Activated CD8-positive, alpha-beta T cell treated with anti-CD3 and anti-CD28 coated beads, Interleukin-2, amount 10 ng/mL, durations not matched to agents 7 days and 5 days (primary cell): ENCODE measurements at places on chromosomes 13 and 19. TPM values are rescaled to one million over a fixed set of nuclear protein-coding genes. Genes with fewer than 3 reads are reported as not detected.

DNA sequence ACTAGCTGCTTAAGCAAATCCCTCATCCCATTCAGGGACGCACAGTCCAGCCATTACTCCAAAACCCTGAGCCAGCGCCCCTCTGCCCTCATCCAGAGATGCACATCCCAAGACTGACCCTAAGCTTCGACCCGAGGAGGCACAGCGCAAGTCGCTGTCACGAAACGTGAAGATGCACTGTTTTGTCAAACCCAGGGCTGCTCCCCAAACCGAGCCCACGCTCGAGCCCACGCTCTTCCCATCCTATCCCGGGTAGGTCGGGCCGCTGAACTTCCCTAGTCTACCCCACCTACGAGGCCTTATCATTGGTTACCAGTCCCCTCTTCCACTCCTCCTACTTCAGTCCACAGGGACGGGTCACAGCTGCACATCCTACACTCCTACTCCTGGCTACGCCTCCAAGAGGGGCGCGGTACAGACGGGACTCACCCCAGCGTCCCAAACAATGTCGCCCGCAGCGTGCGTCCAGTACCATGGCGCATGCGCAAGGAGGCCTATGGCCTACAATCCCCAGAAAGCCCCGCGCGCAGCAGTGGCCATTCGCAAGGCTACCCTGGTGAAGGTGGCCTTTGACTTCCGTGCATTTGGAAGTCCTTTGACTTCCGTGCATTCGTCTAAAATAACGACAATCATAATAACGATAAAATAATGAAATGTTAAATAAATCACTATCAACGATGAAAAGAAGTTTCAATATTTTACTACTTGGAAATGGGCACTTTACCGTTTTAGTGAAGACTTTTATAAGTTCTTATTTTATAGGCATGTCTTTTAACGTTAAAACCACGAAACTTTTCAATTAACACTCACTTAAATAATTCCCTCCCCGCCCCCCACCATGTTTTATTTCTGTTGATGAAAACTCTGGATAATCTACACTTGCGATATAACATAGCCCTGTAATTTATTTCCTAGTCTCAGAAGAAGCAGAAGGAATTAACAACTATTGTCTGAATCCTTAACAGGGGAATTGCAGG lies at the start of gene ZNF285:
Gene ZNF285, minus strand, starts transcription at position 470 of the 977 bp plus-strand sequence. CDS start 4,395 bp downstream, outside the sequence.
- peak within 1 kb of the TSS; percentile 81 for H3K4me3 ChIP-seq
- H3K27ac ChIP-seq, result peak within 1 kb of the TSS; percentile 58
- peaks cover 12% of the 10 kb centered on the region for H3K4me1 ChIP-seq
- DNase-seq, result peak; percentile 91

DNA sequence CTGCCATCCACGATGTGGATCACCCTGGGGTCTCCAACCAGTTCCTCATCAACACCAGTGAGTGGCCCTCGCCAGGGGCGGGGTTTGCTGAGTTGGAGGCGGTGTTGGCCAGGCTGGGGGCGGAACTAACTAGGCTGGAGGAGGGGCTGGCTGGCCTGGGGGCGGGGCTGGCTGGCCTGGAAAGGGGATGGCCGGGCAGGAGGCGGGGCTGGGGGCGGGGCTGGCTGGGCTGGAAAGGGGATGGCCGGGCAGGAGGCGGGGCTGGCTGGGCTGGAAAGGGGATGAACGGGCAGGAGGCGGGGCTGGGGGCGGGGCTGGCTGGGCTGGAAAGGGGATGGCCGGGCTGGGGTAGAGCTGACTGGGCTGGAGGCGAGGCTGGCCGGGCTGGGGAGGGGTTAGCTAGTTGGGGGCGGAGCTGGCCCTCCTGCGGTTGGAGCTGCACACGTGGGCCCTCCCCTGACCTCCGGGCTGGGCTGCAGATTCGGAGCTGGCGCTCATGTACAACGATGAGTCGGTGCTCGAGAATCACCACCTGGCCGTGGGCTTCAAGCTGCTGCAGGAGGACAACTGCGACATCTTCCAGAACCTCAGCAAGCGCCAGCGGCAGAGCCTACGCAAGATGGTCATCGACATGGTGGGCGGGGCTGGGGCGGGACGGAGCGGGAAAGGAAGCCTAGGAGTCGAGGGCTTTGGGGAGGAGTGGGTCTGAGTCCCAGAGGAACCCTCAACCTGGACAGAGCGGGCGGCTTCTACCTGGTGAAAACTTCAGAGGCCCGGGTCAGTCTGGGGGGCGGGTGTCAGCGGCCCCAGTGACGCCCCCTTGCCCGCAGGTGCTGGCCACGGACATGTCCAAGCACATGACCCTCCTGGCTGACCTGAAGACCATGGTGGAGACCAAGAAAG lies 41.0 kb downstream of the PDE4A start:
- H3K4me1 ChIP-seq, result peaks cover 12% of the 10 kb centered on the region
- DNase-seq, result peak; percentile 87
- no peak overlapping the region for H3K4me3 ChIP-seq
- peaks cover 50% of the 10 kb centered on the region for H3K36me3 ChIP-seq
- no peak overlapping the region for H3K27ac ChIP-seq

The PRSS57 gene
- not detected for total RNA-seq

- H3K27me3 ChIP-seq, result peaks cover 32% of the 10 kb centered on the region
- H3K27ac ChIP-seq, result no peak overlapping the region
- no peak for DNase-seq
- H3K36me3 ChIP-seq, result no peaks in the 10 kb centered on the region
- H3K4me3 ChIP-seq, result no peak overlapping the region
Observed at GRCh38 chr19:7783991-7784423, 21.0 kb downstream of the CLEC4M start.

DNA sequence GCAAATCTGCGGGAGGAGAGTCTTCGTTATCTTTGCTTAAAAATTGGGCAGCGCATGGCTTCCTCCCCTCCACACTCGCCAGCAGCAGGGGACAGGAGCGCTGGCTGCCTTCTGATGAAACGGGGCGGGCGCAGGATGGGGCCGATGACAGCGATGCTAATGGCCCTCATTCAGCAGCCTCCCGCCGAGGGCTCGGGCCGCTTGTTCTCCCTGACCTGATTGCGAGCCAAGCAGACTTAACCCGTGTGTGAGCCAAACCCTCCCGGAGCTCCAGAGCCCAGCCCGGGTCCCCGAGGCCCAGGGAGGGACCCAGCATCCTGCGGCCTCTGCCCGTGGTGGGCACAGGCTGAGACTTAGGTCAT lies 90.3 kb downstream of the KDM4B start:
- peaks cover 22% of the 10 kb centered on the region for H3K36me3 ChIP-seq
- no peak overlapping the region for H3K4me3 ChIP-seq
- no peak for DNase-seq
- H3K27ac ChIP-seq, result no peak overlapping the region
- H3K4me1 ChIP-seq, result no peaks in the 10 kb centered on the region

- no peak for DNase-seq
- no peak overlapping the region for H3K27ac ChIP-seq
- no peak overlapping the region for H3K4me3 ChIP-seq
- no peaks in the 10 kb centered on the region for H3K36me3 ChIP-seq
Observed at GRCh38 chr13:31860002-31860401, 120.7 kb downstream of the RXFP2 start.

The XPO4 gene
- 18.6 TPM for total RNA-seq

The ASF1B gene
- total RNA-seq, result 131 TPM

DNA sequence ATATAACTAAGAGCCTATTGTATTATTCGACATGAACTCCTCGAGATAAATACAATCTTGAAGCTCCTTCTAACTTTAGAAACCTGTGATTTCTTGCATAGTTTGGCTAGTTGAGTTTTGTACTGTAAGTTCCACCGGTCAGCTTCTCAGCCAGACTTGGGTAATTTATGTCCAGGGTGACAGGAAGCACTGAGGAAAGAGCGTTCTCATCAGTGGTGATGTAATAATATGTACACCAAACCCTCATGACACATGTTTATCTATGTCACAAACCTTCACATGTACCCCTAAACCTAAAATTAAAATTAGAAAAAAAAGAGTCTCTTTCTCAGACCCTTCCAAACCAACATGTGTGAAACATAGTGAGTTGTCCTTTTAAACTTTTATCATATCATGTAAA lies 205.7 kb downstream of the KCNRG start:
- peaks cover 12% of the 10 kb centered on the region for H3K27me3 ChIP-seq
- H3K27ac ChIP-seq, result no peak overlapping the region
- H3K36me3 ChIP-seq, result no peaks in the 10 kb centered on the region
- no peak overlapping the region for H3K4me3 ChIP-seq
